Activated CD8-positive, alpha-beta memory T cell treated with anti-CD3 and anti-CD28 coated beads for 4 hours (primary cell): ENCODE measurements at places on chromosomes 6 and 20.

DNA sequence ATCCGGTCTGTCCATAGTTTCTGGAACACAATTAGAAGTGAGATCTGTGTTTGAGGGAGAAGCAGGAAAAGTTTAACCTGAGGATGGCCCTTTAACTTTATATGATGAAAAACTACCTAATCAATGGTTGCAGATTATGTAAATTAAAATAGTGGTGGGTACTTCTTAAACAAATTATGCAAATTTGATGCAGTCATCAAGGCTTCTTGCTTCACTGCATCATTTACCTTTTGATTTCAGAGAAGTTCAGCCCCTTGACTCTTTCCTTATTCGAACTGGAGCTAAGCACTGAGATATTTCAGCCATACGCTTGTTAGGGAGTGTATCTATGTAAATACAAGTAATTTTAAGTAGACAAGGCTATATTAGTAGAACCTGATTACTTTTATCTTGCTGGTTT lies 73.8 kb downstream of the JARID2 start:
- no peak for DNase-seq

- DNase-seq = no peak
Measured at GRCh38 chr6:159169557-159170332, 545 bp downstream of the FNDC1 start.

DNA sequence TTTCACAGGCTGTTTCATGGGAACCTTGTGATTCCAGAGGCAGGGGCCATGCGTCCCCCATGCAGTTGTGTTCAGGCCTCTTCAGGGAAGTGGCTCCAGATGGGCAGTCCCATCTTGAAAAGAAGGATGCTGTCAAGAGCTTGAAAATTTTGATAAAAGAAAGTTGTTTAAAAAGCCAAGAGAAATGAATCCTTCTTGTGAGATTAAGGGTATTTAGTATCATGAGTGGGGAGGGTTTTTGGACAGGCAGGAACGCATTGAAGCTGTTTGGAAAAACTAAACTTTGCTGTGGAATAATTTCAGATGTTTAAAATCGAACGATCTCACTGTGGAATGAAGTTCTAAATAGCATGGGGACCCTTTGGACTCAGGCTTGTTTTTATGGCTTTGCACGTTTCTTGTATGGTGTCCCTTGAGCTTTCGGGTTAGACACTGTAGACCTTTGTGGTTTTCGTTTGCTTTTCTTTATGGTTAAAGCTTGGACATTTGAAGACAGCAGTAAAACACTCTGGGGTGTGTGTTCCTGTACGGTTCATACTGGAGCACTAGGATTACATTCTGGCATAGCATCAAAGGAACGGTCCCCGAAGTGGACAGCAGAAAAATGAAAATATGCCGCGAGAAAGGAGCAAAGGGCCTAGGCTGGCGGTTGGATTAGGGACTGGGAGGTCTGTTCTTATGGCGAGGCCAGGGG lies 18.2 kb downstream of the KIF25 start:
- DNase-seq = no peak

GRCh38 chr6:18265787-18266522 lies 1.6 kb upstream of the DEK start:
- no peak for DNase-seq

- no peak for DNase-seq
Measured at GRCh38 chr6:166485651-166486535, 100.6 kb downstream of the RAMACL start.

DNA sequence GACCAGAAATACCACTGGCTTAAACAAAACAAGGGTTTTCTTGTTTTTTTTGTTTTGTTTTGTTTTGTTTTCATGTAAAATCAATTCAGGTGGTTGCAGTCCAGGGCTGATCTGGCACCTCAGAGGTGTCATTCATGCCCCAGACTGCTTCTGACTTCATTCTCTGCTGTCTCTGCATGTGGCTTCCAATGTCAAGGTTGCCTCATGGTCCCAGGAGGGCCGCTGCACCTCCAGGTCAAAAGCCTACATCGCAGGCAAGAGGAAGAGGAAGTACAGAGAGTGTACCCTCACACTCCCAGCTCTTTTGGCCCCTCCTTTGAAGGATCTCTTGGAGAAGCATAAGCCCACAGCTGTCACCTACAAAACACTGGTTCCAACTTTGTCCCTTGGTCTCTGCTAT lies 1.4 kb upstream of the BTN3A1 start:
- DNase-seq = no peak

GRCh38 chr6:27281105-27281539 lies 31.0 kb downstream of the POM121L2 start:
- no peak for DNase-seq

- DNase-seq = no peak
Measured at GRCh38 chr6:101830501-101831031, 437.1 kb downstream of the GRIK2 start.

DNA sequence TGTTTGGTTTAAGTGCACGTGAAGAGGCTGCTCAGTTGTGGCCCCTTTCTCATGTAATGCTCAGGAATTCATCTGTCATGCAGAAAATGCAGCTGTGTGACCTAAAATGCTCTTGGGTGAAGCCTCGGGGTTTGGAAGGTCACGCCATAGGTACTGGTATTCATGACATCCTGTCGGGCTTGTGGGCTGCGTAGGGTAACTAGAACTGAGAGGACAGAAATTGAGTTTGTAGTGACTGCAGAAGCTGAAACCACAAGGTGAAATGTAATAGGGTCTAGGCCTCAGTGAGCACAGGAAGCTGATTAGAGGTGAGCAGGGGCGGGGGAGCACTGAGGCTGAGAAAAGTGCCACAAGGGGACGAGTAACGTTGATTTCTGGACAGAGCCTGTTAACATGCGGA lies 128.8 kb downstream of the SOBP start:
- no peak for DNase-seq

GRCh38 chr20:2135013-2135412 lies 33.4 kb downstream of the STK35 start:
- DNase-seq = no peak

- no peak for DNase-seq
Measured at GRCh38 chr6:52304983-52305390, 20.4 kb upstream of the MCM3 start.

DNA sequence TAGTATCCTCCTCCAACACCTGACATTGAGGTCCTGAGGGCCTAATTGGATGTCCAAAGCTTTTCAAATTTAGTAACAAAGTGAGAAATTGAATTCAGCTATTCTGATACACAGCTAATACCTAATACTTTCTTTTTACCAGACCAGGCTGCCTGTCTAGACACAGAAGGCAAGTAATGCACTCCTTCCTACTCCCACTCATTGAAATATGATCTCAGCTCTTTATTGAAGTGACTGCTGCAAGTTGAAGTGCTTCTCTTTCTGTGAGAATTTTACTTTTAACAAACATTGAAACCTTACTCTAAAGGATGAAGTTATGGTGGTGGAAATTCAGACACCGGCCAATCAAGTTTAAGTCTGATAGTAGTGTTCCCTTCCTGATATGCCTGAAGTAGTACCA lies 90.8 kb upstream of the OGFRL1 start:
- no peak for DNase-seq

- DNase-seq = no peak
Measured at GRCh38 chr6:150153905-150154492, 11.2 kb downstream of the PPP1R14C start.

- no peak for DNase-seq
Measured at GRCh38 chr6:23620911-23621401, 505.1 kb upstream of the NRSN1 start.

GRCh38 chr6:116975600-116975999 lies 98.6 kb downstream of the RFX6 start:
- no peak for DNase-seq

DNA sequence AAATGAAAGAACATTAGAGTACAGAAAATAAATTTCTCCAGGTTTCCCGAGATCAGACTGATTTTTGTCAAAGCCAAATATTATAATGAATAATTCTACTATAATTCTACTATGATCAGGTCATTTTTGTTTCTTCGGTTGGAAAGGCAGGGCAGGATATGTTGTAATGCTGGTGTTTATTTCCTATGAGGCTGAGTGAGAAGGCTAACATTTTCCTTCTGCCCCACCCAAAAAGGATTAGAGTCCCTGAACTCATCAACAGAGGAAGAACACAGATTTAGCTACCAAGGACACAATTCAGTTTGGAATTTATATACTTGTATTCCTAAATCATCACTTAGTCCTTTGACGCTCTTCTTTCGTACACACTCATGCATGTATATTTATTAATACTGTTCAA lies 318.9 kb downstream of the SYNE1 start:
- no peak for DNase-seq

GRCh38 chr6:44475779-44476434 lies 88.4 kb downstream of the CDC5L start:
- peak; percentile 15 for DNase-seq

- DNase-seq = no peak
Measured at GRCh38 chr6:31308845-31309175, 36.9 kb upstream of the HLA-C start.

DNA sequence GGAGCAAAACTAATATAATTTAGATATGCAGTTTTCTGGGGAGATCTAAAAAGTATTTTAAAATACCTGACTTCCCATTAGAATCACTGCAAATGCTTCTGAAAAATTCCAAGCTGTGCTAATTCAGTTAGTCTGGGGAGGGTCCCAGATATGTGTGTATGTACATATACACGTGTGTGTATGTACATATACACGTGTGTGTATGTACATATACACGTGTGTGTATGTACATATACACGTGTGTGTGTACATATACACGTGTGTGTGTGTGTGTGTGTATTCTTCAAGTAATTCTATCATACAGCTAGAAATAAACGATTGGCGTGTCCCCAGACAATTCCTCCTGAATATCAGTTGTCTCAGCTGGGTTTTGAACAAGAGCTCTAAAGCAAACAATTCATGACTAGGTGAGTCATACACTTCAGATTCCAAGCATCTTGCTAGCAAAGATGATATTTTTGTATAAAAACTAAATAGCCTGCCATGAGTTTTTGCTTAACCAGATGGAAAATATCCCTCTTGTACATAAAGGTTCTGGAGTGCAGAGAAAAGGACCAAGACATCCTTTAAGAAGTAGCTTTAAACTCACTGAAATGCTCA lies 58.2 kb downstream of the SPACA1 start:
- no peak for DNase-seq

DNA sequence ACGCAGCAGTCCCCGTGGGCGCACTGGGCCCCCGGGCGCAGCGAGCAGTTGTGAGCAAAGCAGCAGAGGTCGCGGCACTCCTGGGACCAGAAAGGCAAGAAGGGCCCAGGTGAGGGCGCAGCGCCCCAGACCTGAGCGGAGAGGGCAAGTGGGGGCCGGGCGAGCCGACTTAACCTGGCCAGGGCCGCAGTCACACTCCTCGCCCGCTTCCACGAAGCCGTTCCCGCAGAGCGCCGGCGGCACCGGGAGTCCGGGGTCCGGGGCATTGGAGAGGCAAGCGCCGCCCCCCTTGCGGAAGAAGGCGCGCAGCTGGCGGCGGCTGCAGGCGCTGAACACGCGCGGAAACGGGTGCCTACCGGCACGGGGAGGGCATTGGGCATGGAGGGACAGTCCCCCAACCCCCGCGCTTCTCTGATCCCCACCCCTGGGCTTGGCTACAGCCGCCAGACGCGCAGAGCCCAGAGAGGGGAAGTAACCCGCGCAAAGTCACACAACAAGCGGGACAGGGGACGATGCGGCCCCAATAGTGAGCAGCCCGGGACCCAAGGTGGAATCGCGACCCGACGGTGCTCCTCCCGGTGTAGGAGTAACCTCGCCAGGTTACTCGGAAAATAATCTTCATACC lies 9.2 kb downstream of the ADAM33 start:
- DNase-seq = no peak

DNA sequence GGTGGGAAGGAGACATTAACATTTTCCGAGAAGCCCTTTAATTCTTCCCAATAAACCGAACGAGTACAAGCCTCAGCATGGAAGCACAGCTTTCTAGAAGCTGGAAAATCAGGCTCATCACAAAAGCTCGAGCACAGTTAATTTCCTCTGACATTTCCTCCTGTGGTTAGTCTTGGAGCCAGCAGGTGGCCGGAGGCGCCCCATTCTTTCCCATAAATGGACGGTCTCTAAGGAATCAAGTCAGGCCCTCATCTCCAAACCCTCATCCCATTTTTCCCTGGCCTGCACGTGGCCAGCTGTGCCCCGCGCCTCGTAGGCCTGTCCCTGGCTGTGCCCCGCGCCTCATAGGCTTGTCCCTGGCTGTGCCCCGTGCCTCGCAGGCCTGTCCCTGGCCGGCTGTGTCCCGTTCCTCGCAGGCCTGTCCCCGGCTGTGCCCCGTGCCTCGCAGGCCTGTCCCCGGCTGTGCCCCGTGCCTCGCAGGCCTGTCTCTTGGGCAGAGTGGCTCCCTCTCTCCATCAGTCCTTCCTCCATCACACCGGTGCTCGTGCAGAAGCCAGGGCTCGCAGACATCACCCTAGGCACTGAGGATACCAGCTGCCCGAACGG lies 19.7 kb upstream of the NTSR1 start:
- DNase-seq = no peak

GRCh38 chr6:139580592-139581484 lies 206.4 kb upstream of the CITED2 start:
- no peak for DNase-seq

DNA sequence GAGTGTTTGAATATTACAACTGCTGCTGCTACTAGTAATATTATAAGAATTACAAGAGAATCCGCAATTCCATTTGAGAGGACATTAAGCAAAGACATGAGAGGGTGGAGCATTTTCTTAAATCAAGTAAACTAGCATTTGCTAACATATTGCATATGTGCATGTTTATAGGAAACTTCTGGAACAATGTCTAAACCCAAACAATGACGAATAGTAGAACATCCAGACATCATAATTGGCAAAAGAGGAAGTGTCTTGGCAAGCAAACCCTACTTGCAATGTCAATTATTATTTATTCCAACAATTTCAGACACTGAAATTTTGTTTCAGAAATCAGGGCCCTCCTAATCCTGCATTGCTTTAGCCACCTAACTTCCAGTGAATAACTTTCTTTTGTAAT lies 1155.3 kb upstream of the GJE1 start:
- DNase-seq = no peak

GRCh38 chr6:25025248-25025918 lies 89.6 kb upstream of the RIPOR2 start:
- DNase-seq = no peak

- DNase-seq = no peak
Measured at GRCh38 chr6:109031416-109031815, 63.2 kb downstream of the SESN1 start.

DNA sequence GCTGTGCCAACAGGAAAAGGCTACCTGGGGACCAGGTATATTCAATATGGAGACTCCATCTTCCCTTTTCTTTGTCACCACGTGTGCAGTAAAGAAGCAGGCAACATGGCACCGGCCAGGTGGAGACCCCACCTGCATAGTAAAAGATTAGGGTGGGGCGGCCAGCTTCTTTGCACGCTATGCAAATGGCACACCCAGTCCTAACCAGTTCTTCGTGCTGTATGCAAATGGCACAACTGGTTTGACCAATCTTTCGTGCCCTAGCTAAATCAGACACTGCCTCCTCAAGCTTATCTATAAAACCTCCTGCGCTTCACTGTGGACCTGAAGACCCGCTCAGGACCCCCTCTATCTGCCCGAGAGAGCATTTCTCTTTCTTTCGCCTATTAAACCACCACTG lies 88.8 kb upstream of the EZR start:
- no peak for DNase-seq
